ENCODE measurements at places on chromosomes 2 and 18.
A peak's percentile ranks its signal among the peaks of the same experiment; 100 is the strongest.

- no peak for DNase-seq
These were observed 20.3 kb downstream of the SLC39A10 start for GRCh38 chr2:195677290-195677689.

DNA sequence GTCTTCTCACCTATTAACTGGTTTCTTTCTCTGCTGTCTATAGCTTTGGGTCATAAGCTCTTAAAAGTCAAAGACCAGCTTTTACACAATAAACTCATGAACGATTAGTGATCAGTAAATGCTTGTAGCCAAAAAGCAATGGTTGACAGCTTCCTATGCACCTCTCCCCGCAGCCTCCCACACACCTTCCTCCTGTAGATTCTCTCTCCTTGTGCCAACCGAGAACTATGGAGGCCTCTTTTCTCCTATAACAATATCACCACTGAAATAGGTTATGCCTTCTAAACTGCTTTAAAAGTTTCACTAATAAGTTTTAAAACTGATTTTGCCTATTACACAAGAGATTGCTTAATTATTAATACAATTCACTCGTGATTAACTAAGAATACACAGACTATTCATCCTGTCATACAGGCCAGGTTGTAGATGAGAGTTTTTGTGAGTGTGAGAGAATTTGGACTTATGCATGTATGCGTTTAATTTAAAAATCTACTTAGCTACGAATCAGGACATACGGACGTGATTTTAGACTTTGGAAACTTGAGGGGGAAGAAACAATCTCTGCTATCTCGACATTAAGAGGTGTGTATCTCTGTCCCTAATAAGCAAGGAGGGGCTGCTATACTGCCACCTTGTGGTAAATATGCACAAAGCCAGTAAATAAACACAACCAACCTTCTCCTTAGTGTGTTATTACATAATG, 229.1 kb upstream of the RBBP8 start:
- DNase-seq, result no peak

DNA sequence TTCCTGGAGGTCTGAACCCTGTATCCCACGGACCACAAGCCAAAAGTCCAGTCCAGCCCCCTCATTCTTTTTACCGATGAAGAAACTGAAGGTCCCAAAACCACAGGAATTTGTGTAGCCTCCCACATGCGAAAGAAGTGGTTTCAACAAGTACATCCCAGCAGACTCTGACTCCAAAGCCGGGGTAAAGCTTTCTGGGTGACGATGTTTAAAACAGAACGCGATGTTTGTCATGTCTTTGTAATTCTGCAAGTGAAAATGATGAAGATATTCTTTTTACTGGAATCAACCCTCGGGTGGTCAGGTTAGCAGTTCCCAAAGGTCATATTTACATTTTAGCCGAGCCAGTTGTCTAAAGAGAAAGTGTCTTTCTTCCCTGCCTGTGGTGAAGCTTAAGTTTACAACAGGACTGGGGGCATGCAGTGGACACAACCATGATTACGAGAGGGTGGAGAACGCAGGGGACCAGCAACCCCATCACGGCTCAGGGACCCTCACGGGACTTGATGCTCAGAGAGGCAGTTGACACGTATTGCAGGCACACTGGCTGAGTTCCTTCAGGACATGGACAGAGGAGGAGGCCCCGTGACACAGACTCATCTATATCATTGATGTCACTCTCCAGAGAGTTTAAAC, 17.8 kb upstream of the TMEM131 start:
- no peak for DNase-seq

- no peak for DNase-seq
These were observed 6.9 kb upstream of the POU3F3 start for GRCh38 chr2:104846786-104847585.

DNA sequence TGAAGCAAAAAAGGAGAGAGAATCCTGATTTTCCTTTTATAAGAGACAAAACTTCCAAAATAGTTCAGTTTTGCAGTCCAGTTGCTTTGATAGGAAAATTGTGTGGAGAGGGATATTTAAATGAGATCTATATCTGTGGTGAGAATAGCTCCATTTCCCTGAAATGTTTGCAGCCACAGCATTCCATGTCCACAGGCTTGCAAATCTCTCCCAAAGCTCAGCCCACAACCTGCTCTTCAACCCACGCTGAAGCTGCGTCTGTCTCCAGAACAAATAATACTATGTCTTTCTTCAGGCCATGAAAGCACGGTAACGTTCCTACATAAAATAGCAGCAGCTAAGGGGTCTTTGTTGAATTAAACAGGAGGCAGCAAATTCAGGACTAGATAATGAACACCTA, 31.8 kb downstream of the TMEM17 start:
- no peak for DNase-seq

GRCh38 chr2:136765256-136766072, at the start of gene THSD7B:
THSD7B (plus strand) TSS chr2:136765545; CDS start chr2:136882179, 116,634 bp downstream.
- DNase-seq, result no peak

GRCh38 chr18:9428301-9428706, 47.0 kb upstream of the RALBP1 start:
- DNase-seq, result no peak

DNA sequence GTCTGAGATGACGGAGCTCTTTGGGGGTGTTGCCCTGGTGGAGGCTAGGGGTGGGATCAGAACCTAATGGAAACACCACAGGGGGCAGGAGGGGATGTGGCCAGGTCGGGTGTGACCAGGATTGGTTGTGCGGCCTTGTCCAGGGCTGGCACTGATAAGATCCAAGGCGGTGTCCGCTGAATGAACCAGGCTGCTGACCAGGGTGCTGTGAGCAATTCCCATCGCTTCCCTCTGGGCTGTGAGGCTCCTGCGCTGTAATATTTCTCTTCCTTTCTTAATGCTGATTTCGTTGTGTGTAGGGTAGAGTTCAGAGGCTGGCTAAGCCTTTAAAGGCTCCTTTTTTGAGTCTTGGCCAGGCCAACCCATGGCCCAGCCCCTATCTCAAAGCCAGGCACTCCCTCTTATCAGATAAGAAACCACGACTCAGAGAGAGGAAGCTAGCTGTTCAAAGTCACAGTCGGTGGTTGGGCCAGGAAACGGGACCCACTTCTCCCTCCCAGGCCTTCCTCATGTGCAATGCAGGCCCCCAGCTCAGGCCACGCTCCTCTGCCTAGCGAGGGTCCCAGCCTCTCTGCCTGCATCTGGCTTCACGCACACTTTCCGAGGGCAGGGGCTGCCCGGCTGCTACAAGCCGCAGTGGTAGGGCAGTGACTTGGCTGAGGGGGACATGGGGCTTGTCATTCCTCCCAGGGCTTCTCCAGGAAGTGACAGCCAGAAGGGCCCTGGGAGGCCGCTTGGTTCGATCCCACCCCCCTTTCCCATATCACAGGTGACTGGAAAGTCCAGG, 26.0 kb upstream of the FOSL2 start:
- peak; percentile 62 for DNase-seq

DNA sequence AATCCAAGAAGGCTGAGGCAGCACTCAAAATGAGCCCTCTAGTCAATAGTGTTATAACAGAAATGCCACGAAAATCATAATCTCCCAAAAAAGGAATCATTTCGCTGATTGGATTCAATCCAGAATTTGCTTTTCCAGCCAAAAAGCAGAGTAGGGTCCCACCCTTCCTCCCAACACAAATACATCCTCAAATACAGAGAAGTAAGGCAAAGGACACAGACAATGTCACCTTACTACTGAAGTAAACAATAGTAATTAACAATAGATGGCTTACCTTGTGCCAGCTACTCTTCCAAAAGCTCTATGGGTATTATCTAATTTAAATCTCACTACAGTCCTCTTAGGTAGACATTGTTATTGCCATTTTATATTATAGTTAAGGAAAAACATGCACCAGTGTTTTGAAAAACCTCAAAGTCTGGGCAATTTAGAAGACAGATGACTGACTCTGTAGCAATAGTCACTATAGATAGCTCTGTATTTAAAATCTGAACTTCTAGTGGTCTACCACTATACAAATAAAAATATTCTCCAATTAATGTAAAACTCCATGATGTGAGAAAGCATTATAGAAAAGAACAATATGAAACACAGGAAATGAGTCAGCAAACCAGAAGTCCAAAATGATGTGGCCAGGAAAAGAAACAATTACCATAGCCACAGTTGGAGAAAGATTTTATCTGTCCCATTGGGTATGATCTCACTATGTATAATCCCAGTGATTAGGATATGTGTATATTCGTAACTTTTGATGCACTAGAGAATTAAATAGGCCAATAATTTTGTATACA, 305.0 kb upstream of the ERBB4 start:
- no peak for DNase-seq

- DNase-seq, result no peak
These were observed 1.5 kb downstream of the CAB39 start for GRCh38 chr2:230714136-230714480.

DNA sequence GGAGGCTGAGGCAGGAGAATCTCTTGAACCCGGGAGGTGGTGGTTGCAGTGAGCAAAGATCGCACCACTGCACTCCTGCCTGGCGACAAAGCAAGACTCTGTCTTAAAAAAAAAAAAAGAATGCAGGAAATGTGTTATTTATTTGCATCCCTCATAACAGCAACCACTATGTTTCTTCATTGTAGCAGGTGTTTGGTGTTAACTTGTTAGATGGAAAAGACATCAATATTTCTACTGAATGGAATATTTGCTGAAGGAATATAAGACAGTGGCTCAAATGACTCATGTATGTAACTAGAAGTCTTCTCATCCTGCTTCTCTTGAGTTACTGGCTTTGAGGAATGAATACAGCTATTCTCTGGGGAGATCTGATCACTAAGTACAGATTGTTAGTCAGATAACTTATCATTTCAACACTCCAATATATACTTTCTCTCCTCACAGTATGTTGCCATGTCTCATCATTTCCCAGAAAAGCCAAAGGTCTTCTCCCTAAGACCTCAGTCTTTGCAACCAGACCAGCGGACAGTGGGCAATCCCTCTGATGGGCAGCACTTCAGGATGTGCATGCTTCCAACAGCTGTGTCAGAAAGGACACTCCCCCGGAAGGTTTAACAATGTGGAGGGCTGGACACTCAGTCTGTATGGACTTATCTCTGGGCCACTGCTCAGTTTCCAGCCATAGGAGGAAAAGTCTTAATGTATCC, 104.4 kb upstream of the STK17B start:
- DNase-seq, result peak; percentile 43

- DNase-seq, result no peak
These were observed 81.2 kb downstream of the NEDD4L start for GRCh38 chr18:58125183-58125582.

DNA sequence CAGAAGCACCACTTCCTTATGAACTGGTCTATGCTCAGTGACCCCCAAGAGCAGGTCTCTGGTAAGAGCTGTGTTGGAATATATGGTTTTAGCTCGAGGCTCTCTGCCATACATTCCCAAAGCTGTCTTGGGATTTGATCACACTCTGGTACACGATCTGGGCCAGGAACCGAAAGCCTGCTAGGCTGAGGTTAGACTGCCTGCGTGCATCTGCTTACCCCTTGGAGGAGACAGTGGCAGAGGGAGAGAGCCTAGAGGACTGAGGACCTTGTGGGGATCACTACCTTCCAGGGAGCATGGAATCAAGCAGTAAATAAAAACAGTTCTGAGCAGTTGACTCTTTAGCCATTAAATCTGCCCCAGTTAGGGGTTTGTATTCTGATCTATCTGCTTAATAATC, 63.7 kb downstream of the ZNF532 start:
- DNase-seq, result no peak

DNA sequence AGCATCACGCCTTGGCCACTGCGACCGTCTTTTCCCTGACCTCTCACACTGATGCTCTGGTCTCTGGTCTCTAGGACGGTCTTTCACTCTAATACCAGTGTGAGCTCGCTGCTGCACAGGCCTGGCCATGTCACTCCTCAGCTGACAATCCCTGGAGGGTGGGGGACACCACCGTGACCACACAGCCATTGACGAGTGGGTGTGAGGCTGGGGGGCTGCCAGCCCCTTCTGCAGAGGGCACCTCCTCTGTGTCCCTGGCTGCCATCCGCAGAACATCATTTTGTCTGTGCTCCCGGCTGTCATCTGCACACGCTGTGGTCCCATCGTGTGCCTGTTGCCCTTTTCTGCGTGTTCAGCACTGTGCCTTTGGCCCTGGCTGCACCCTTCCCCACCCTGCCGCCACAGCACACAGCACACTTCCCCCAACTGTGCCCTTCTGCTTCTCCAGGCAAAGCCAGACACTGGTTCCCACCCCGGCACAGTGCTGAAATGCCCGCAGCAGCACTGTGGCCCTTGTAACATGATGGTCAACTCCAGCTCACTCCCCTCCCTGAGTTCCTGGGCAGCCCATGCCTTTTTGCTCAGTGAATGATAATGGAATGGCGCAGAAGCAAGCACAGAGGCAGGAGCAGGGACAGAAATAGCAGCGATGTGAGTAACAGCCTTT, 30.4 kb upstream of the INHBB start:
- DNase-seq, result no peak

- no peak for DNase-seq
These were observed 10.7 kb downstream of the CAB39 start for GRCh38 chr2:230723363-230723762.

DNA sequence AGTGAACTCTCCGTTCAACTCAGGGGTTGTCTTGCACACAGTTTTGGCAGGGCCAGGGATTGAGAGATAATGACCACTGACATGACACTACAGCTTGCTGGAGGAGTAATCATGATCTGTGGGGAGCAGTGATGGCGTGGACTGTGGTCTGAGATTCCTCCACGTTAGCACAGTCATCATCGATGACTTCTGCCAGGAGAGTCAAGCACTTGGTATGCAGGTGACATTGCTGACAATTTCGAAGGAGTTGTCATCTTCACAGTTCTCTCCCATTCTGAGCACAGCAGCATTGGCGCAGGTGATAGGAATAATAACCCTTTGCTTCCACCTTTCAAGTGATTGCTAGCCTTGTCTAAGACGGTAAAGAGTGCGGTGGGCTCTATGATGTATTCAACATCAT, 79.8 kb downstream of the SGPP2 start:
- no peak for DNase-seq
